Activated CD4-positive, alpha-beta memory T cell treated with anti-CD3 and anti-CD28 coated beads, Interleukin-2, amount 10 ng/mL, durations not matched to agents 7 days and 5 days (primary cell): ENCODE measurements at places on chromosomes 7 and 10. TPM values are rescaled to one million over a fixed set of nuclear protein-coding genes. Genes with fewer than 3 reads are reported as not detected.

GRCh38 chr7:55129541-55130394 is 111.0 kb downstream of the EGFR start:
- H3K4me3 ChIP-seq: no peak overlapping the region
- H3K27ac ChIP-seq: no peak overlapping the region
- DNase-seq: no peak
- peaks cover 8% of the 10 kb centered on the region for H3K27me3 ChIP-seq
- H3K36me3 ChIP-seq: no peaks in the 10 kb centered on the region

The LRRD1 gene
- total RNA-seq: not detected

GRCh38 chr7:24842449-24843241 is 85.4 kb upstream of the GSDME start:
- H3K27me3 ChIP-seq: no peaks in the 10 kb centered on the region
- no peak overlapping the region for H3K4me3 ChIP-seq
- DNase-seq: no peak
- no peak overlapping the region for H3K27ac ChIP-seq

DNA sequence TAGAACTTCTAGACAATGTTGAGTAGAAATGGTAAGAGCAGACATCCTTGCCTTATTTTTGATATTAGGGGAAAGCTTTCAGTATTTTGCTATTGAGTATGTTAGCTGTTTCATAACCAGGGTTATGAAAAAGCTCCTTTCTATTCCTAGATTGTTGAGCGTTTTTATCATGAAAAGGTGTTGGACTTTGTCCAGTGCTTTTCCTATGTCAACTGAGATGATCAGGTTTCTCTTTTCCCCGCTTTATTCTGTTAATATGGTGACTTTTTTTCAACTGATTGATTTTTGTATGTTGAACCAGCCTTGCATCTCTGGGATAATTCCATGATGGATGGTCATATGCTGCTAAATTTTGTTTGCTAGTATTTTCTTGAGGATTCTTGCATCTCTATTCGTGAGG is 58.5 kb downstream of the LCOR start:
- peaks cover 19% of the 10 kb centered on the region for H3K4me1 ChIP-seq
- peaks cover 57% of the 10 kb centered on the region for H3K36me3 ChIP-seq
- no peak overlapping the region for H3K4me3 ChIP-seq
- no peaks in the 10 kb centered on the region for H3K27me3 ChIP-seq
- DNase-seq: no peak
- H3K27ac ChIP-seq: no peak overlapping the region

The MINPP1 gene
- total RNA-seq: 11.4 TPM

GRCh38 chr7:34850681-34851080 is 186.6 kb downstream of the DPY19L1 start:
- no peaks in the 10 kb centered on the region for H3K27me3 ChIP-seq
- no peaks in the 10 kb centered on the region for H3K4me1 ChIP-seq
- DNase-seq: no peak
- H3K27ac ChIP-seq: no peak overlapping the region
- no peak overlapping the region for H3K4me3 ChIP-seq
- H3K36me3 ChIP-seq: no peaks in the 10 kb centered on the region
